ENCODE measurements at places on chromosomes 5 and 9. TPM values are rescaled to one million over a fixed set of nuclear protein-coding genes. Genes with fewer than 3 reads are reported as not detected.

Gene FOXD4
- 0.52 TPM for total RNA-seq

Gene GABRA1
- not detected for total RNA-seq

Gene ENTPD2
- total RNA-seq, result 0.34 TPM

Gene PCDHB15
- not detected for total RNA-seq

Gene MYO10
- not detected for total RNA-seq

Gene SPINK4
- total RNA-seq, result not detected

Gene TRAPPC13
- total RNA-seq, result 22.2 TPM

Gene SLC23A1
- 1.2 TPM for total RNA-seq

Gene GRM6
- total RNA-seq, result not detected

GRCh38 chr5:153704110-153704509 is 213.6 kb downstream of the GRIA1 start:
- no peak for DNase-seq
- H3K27me3 ChIP-seq, result no peaks in the 10 kb centered on the region

GRCh38 chr5:4976902-4977301 is 163.2 kb upstream of the ADAMTS16 start:
- H3K4me1 ChIP-seq, result no peaks in the 10 kb centered on the region
- H3K4me3 ChIP-seq, result no peak overlapping the region
- no peaks in the 10 kb centered on the region for H3K27me3 ChIP-seq
- no peaks in the 10 kb centered on the region for H3K36me3 ChIP-seq
- H3K27ac ChIP-seq, result no peak overlapping the region
- DNase-seq, result no peak

DNA sequence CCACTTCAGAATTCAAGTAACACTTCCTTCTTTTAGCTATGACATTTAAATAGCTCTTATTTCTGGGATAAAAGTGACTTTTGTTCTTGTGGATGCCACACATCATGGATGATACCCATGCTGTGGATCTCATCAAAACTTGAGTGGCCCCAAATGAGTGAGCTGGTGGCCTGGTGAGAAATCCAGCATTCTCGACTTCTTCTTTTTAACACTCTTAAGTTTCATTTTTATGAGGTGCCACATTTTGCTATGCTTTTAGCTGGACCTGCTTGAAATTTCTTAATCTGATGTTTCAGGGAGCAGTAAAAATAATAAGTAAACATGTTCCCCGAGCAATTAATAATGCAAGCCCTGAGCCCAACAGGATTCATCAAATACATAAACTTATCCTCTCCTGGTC is 384.8 kb upstream of the MEF2C start:
- no peaks in the 10 kb centered on the region for H3K36me3 ChIP-seq
- no peaks in the 10 kb centered on the region for H3K4me1 ChIP-seq
- peaks cover 3% of the 10 kb centered on the region for H3K27me3 ChIP-seq
- DNase-seq, result no peak
- H3K4me3 ChIP-seq, result no peak overlapping the region

DNA sequence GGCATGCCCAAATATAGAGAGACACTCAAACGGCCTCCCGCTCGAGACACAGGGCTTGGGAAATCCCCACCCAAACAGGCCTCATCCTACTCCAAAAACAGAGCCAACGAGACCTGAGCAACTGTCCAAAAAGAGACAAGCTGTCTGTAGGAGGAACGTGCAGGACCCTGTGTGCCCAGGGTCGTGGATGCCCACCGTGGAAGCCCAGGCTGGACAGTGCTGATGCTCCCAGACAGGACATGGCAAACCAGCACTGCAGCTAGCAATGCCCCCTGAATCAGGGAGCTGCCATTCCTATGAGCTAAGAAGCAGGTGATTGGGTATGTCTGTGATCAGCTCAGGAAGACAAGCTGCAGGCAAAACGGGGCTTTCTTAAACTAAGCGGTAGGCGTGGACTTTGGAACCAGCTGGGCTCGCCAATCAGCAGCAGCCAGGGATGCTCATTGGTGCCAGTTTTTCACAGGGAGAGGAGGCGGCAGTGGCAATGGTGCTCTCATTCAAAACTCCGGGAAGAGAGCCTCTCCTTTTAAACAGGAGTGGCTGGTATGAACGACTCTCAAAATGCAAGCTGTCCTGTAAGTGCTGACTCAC is 113.1 kb upstream of the IRX2 start:
- H3K4me1 ChIP-seq, result no peaks in the 10 kb centered on the region
- no peaks in the 10 kb centered on the region for H3K36me3 ChIP-seq
- DNase-seq, result no peak
- H3K27me3 ChIP-seq, result no peaks in the 10 kb centered on the region
- H3K4me3 ChIP-seq, result no peak overlapping the region

DNA sequence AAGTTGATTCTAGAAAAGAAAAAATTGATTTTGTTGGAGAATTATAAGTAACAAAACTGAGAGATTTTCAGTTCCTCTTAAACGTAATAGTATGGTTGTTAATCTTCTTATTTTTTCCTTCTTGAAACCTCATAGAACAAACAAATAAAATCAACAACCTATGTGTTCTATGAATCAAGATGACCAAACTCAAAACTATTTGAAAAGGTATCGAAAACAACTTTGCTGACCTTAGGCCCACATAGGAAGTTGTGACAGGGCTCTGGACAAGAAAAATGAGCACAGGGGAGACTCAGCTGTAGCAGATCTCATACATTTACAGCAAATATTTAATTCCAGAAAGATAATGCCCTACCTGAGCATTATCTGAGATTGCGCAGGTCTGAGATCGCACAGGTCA is 169.4 kb upstream of the CCNH start:
- no peaks in the 10 kb centered on the region for H3K27me3 ChIP-seq
- no peaks in the 10 kb centered on the region for H3K36me3 ChIP-seq
- DNase-seq, result no peak
- no peak overlapping the region for H3K27ac ChIP-seq
- no peak overlapping the region for H3K4me3 ChIP-seq

DNA sequence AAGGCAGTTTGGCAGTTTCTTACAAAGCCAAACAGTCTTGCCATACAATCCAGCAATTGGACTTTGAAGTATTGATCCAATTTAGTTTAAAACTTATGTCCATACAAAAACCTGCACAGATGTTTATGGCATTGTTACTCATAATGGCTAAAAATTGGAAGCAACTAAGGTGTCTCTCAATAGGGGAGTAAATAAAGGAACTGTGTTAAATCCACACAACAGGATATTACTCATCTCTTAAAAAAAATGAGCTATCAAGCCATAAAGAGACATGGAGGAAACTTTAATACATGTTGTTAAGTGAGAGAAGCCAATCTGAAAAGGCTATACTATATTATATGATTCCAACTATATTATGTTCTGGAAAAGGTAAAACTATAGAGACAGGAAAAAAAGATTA is 313.6 kb upstream of the CD180 start:
- no peaks in the 10 kb centered on the region for H3K27me3 ChIP-seq
- DNase-seq, result no peak
- peaks cover 21% of the 10 kb centered on the region for H3K36me3 ChIP-seq
- H3K4me3 ChIP-seq, result no peak overlapping the region
- H3K27ac ChIP-seq, result no peak overlapping the region
- peaks cover 37% of the 10 kb centered on the region for H3K4me1 ChIP-seq

- no peak overlapping the region for H3K4me3 ChIP-seq
- H3K4me1 ChIP-seq, result no peaks in the 10 kb centered on the region
- H3K36me3 ChIP-seq, result peaks cover 1% of the 10 kb centered on the region
- no peak for DNase-seq
- peaks cover 25% of the 10 kb centered on the region for H3K27me3 ChIP-seq
- H3K27ac ChIP-seq, result no peak overlapping the region
These were observed 264.1 kb downstream of the CD180 start for GRCh38 chr5:66932457-66932856.

DNA sequence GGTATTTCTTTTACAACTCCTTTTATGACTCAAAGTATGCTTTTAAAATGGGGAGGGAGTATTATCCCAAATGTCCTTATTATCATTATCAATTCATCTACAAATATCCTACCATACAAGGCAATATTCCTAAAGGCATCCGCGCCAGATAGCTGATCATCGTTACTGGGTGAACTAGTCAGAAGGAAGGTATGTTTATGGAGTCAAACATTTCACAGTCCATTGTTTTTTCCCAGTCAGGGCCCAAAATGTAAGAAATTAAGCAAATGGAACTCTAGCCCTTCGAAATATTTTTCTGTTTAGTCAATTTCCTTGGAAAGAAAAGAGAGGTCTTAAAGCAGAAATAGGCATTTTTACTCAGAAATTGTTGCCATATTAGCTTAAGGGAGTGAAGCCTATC is 188.5 kb upstream of the CCNG1 start:
- no peaks in the 10 kb centered on the region for H3K27me3 ChIP-seq
- no peak for DNase-seq
- H3K4me1 ChIP-seq, result no peaks in the 10 kb centered on the region
- H3K27ac ChIP-seq, result no peak overlapping the region
- H3K4me3 ChIP-seq, result no peak overlapping the region

GRCh38 chr9:19230355-19231125 is at the start of gene DENND4C:
DENND4C (plus strand) TSS chr9:19230693; CDS start chr9:19276175, 45,482 bp downstream.
- peaks cover 12% of the 10 kb centered on the region for H3K4me1 ChIP-seq
- H3K27me3 ChIP-seq, result no peaks in the 10 kb centered on the region
- peak within 1 kb of the TSS; percentile 76 for H3K4me3 ChIP-seq
- H3K27ac ChIP-seq, result peak within 1 kb of the TSS; percentile 81

GRCh38 chr9:75083188-75083970 is 4.6 kb downstream of the NMRK1 start:
- peaks cover 36% of the 10 kb centered on the region for H3K4me1 ChIP-seq
- peak; percentile 61 for DNase-seq
- peak overlapping the region; percentile 43 for H3K27ac ChIP-seq
- H3K4me3 ChIP-seq, result no peak overlapping the region
- peaks cover 28% of the 10 kb centered on the region for H3K36me3 ChIP-seq

- peaks cover 3% of the 10 kb centered on the region for H3K27me3 ChIP-seq
- no peak overlapping the region for H3K27ac ChIP-seq
- DNase-seq, result no peak
- no peaks in the 10 kb centered on the region for H3K36me3 ChIP-seq
These were observed 186.8 kb downstream of the SNX18 start for GRCh38 chr5:54704333-54704732.

DNA sequence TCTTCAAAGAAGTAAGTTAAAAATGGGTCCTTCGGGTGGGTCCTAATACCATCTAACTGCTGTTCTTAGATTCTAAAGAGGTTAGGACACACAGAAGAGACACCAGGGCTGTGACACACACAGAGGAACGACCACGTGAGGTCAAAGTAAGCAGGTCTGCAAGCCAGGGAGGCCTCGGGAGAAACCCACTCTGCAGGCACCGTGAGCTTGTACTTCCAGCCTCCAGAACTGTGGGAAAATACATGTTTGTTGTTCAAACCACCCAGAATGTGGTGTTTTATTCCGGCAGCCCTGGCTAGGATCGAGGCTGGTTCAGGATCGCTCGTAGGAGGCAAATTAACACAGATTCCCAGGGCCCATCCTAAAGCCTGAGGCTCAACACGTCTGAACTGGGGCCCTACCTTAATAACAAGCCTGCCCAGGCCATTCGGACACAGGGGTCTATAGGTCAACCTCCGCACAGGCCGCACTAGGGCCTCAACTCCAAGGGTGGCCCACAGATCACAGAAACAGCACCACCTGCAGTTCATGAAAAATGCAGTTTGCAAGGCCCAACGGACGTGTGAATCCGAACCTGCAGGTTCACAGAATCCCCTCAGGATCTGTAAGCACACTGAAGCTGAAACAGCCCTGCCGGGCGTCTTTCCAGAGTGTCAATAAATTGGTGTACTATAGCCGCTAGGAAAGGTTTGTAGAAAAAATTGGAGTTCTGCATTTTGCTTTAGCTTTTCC is 7.1 kb downstream of the MED10 start:
- no peaks in the 10 kb centered on the region for H3K27me3 ChIP-seq
- H3K4me3 ChIP-seq, result no peak overlapping the region
- no peak overlapping the region for H3K27ac ChIP-seq
- H3K36me3 ChIP-seq, result peaks cover 76% of the 10 kb centered on the region

DNA sequence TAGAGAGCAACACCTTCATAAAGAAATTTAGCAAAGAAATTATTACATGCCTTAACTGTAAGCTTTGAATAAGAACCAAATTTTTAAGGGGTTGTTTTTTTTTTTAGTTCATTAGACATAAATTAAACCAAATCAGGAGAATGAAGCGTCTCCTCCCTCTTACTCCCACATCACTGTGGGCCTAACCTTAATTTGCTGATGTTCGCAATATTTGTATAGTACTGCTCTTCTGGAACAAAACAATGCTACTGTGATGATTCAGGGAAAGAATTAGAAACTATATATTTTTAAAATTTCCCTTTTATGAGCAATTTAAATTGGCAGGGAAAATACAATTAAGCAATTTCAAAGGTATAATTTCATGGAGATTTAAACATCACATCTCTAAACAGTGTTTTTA is 275.0 kb upstream of the C9orf72 start:
- no peak overlapping the region for H3K27ac ChIP-seq
- no peak overlapping the region for H3K4me3 ChIP-seq
- H3K4me1 ChIP-seq, result no peaks in the 10 kb centered on the region
- no peaks in the 10 kb centered on the region for H3K36me3 ChIP-seq

DNA sequence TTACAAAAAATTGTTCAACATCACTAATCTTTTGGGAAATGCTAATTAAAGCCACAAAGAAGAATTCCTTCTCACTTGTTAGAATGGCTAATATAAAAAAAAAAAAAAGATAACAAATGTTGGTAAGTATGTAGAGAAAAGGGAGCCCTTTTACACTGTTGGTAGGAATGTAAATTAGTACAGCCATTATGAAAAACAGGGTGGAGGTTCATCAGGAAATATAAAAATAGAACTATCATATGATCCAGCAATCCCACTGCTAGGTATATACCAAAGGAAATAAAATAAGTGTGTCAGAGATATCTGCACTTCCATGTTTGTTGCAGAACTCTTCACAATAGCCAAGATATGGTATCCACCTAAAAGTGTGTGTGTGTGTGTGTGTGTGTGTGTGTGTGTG is 83.5 kb upstream of the RGMB start:
- no peak overlapping the region for H3K27ac ChIP-seq
- no peaks in the 10 kb centered on the region for H3K27me3 ChIP-seq
- H3K4me1 ChIP-seq, result no peaks in the 10 kb centered on the region
- no peak overlapping the region for H3K4me3 ChIP-seq

DNA sequence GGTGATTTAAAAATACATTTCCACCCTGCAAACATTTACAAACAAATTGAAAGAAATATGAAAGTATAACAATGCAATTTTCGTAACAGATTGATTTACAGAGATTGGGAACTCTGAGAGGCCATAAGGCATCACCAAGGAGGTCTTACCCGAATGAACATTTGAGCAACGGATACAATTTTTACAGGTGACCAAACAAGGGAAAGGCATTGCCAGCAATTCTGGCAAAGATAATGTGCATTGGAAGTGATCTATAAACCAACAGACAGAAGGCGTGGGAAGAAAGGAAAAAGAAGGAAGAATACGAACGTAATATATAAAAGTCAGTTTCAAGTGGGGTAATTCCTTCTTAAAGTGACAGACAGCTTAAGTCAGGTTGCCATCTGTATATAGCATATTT is 295.9 kb downstream of the CDH12 start:
- H3K27me3 ChIP-seq, result no peaks in the 10 kb centered on the region
- H3K27ac ChIP-seq, result no peak overlapping the region
- no peaks in the 10 kb centered on the region for H3K36me3 ChIP-seq
- DNase-seq, result no peak

GRCh38 chr5:132096904-132097303 is 23.3 kb downstream of the CSF2 start:
- H3K4me1 ChIP-seq, result peaks cover 60% of the 10 kb centered on the region
- H3K27me3 ChIP-seq, result no peaks in the 10 kb centered on the region
- no peak for DNase-seq
- H3K4me3 ChIP-seq, result no peak overlapping the region
- H3K27ac ChIP-seq, result peak overlapping the region; percentile 15

All from activated CD8-positive, alpha-beta T cell treated with anti-CD3 and anti-CD28 coated beads, Interleukin-2, amount 10 ng/mL, durations not matched to agents 7 days and 5 days (primary cell).